ENCODE measurements at places on chromosomes 4 and X. TPM values are rescaled to one million over a fixed set of nuclear protein-coding genes. Genes with fewer than 3 reads are reported as not detected.
A peak's percentile ranks its signal among the peaks of the same experiment; 100 is the strongest.

GRCh38 chr4:24053934-24054333 lies 164.1 kb upstream of the PPARGC1A start:
- DNase-seq = no peak

DNA sequence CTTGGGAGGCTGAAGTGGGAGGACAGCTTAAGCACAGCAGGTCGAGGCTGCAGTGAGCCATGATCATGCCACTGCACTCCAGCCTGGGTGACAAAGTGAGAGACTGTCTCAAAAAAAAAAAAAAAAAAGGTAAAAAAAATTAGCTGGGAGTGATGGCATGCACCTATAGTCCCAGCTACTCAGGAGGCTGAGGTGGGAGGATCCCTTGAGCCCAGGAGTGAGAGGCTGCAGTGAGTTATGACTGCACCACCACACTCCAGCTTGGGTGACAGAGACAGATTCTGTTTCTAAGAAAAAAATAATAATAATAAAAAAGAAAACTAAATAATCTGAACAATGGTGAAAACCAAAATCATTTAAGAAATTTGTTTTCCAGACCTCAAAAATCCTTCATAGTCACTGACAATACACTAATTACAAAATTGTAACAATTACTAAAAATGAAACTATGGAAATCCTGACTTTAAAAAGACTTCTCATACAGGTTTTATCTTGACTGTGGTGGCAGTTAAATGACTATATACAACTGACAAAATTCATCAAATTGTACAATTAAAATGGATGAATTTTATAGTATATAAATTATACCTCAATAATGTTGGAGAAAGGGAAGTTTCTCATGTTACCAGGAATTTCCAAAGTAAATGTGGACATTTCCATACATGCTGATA lies 31.3 kb downstream of the PHF8 start:
- no peak for DNase-seq

GRCh38 chr4:163161536-163162205 lies 5.0 kb downstream of the NAF1 start:
- peak; percentile 57 for DNase-seq

- DNase-seq = peak; percentile 74
These were observed 27.2 kb upstream of the SEC24B start for GRCh38 chr4:109406337-109406931.

DNA sequence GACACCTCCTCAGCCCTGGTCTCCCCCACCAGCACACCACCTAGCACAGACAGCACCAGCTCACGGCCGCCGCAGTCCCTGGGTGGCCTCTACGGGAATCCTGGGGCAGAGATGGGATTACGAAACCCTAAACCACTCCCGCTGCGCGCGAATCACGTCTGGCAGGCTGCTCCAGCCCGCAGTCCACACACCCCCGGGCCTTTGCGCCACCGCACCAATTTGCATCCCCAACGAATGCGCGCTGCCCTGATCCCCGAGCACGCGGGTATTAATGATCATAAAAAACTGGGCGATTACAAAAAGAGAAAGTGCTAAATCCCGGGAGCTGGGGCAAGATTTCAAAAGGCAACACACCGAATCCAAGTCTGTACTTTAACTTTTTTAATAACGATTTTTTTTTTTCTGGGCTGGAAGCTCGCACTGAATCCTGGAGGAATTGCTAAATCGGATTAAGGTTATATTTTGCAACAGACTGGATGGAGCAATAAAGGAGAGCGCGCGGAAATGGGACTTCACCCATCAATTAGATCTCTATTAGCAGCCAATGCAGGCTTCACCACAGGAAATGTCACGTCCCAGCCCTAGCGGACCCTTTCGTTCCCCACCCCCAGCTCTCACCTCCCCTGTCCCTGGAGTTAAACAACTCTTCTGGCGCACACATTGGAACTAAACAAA lies 69.8 kb upstream of the TMEM33 start:
- DNase-seq = no peak

- DNase-seq = peak; percentile 50
These were observed at the start of gene STBD1 for GRCh38 chr4:76305971-76306881. TSS of gene STBD1 (plus strand) at chr4:76306733. CDS start at chr4:76306770, 37 bp downstream.

- DNase-seq = no peak
These were observed 1392.7 kb upstream of the IGFBP7 start for GRCh38 chr4:58502839-58503238.

DNA sequence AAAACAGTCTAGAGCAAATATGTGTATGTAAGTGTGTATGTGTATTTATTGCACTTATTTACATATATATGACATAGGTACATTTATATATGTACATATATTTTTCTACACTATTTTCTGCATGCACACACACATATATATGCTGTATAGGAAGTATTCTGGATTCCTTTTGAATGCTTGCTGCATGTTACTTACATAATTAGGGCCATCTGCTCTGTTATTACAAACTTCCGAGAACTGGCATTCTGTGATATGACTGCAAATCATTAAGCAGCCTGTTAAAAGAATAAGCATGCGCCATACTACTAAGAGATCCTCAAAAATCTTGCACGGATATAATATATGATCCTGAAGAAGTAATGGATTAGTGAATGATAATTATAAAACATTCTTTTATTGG lies 1157.6 kb upstream of the TENM3 start:
- no peak for DNase-seq

GRCh38 chr4:41638866-41639265 lies 100.9 kb downstream of the LIMCH1 start:
- no peak for DNase-seq

DNA sequence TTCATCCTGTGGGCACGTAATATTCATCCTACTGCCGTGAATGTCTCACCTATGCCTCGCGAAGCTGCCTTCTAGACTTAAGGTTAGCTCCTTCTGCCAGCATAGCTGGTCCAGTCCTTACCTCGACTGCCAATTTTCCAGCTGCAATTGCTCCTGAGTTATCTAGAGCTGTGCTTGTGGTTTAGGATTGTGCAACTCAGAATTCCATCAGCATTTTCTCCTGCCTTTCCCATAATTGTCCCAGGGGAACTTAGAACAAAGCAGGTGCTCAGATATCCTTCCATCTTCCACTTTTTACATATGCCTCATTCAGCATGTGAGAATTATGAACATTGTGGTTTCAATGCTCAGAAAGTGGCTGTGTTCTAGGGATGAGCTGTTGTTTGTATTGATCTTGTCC lies 131.4 kb upstream of the ADGRL3 start:
- peak; percentile 52 for DNase-seq

GRCh38 chrX:133300591-133300990 lies 82.4 kb upstream of the TFDP3 start:
- no peak for DNase-seq

The COL25A1 gene
- 0.27 TPM for total RNA-seq

The CPXCR1 gene
- not detected for total RNA-seq

The CNGA1 gene
- not detected for total RNA-seq

The UNC5C gene
- 2.2 TPM for total RNA-seq

The PDGFRA gene
- total RNA-seq = 707 TPM

The SLC7A11 gene
- 21.8 TPM for total RNA-seq

Data from fibroblast of the aortic adventitia (primary cell).